ENCODE measurements at places on chromosomes 12 and 14. TPM values are rescaled to one million over a fixed set of nuclear protein-coding genes. Genes with fewer than 3 reads are reported as not detected.
A peak's percentile ranks its signal among the peaks of the same experiment; 100 is the strongest.

- no peak for ATAC-seq
These were observed 2.5 kb downstream of the LACRT start for GRCh38 chr12:54631988-54632728.

- no peak for ATAC-seq
These were observed 188.9 kb downstream of the NPAS3 start for GRCh38 chr14:33127531-33127930.

GRCh38 chr12:29053567-29053966 lies 95.5 kb upstream of the FAR2 start:
- ATAC-seq: no peak

The ADAM21 gene
- total RNA-seq: not detected

The RDH12 gene
- total RNA-seq: 0.20 TPM

- no peak for ATAC-seq
These were observed 135.2 kb downstream of the DACT1 start for GRCh38 chr14:58772794-58773620.

DNA sequence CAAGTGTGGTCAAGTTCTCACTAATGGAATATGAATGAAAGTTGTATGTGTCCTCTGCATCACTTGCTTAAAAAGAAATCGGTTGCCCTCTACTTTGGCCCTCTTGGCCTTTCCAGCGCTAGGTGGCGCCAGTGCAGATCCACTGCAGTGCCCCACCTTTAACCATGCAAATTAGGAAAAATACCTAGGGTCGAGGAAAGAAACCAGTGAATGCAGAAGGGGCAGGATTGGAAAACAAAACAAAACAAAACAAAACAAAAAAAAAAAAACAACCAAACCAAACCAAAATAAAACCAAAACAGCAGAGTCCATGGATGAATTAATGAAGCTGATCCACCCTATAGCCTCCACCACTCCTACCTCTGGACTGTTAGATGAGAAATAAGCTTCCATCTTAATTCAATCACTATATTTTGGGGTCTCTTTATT lies 12.9 kb upstream of the NEMF start:
- ATAC-seq: no peak

- ATAC-seq: no peak
These were observed 39.2 kb upstream of the BMAL2 start for GRCh38 chr12:27293463-27293862.

The SERPINA12 gene
- total RNA-seq: not detected

- no peak for ATAC-seq
These were observed 106.0 kb downstream of the HMGA2 start for GRCh38 chr12:65930114-65930828.

- ATAC-seq: no peak
These were observed 960.3 kb upstream of the TMEM132C start for GRCh38 chr12:127306604-127307215.

GRCh38 chr14:48553443-48553842 lies 878.0 kb upstream of the MDGA2 start:
- ATAC-seq: no peak

- ATAC-seq: no peak
These were observed 184.5 kb downstream of the MON2 start for GRCh38 chr12:62651138-62651537.

The GUCY2C gene
- not detected for total RNA-seq

The KRT85 gene
- total RNA-seq: not detected

DNA sequence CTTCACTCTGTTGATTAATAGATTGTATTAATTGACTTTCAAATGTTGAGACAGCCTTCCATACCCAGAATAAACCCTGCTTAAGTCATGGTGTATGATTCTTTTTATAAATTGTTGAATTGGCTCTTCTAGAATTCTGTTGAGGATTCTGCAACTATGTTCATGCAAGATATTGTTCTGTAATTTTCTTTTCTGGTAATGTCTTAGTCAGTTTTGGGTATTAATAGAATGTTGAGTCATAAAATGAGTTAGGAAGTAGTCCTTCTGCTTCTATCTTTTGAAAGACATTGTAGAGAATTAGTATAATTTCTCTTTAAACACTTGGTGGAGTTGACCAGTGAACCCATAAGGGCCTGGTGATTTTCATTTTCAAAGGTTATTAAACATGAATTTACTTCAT lies 958.9 kb downstream of the LRFN5 start:
- ATAC-seq: no peak

DNA sequence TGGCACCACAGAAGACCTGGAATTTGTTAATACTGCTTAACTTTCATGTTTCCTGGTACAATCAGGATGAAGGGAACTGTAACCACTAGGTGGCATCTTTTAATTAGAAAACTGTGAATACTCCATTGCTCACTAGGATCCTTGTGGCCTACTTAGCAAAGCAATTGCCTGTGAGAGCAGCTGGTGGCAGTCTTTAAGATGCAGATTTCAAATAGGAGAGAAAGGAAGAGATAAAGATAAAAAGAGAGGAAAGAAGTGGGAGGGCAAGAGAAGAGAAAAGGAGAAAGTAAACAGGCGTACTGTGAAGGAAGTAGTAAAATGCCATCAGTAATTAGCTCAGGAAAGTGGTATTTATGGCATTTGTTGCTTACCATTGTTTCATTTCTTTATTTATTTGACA lies 114.5 kb downstream of the RAD51B start:
- peak; percentile 84 for ATAC-seq

The TAS2R7 gene
- total RNA-seq: not detected

The TSHR gene
- total RNA-seq: not detected

GRCh38 chr12:18851271-18851670 lies 113.4 kb downstream of the CAPZA3 start:
- ATAC-seq: no peak

- ATAC-seq: no peak
These were observed 107.1 kb downstream of the SMOC1 start for GRCh38 chr14:69986336-69986735.

DNA sequence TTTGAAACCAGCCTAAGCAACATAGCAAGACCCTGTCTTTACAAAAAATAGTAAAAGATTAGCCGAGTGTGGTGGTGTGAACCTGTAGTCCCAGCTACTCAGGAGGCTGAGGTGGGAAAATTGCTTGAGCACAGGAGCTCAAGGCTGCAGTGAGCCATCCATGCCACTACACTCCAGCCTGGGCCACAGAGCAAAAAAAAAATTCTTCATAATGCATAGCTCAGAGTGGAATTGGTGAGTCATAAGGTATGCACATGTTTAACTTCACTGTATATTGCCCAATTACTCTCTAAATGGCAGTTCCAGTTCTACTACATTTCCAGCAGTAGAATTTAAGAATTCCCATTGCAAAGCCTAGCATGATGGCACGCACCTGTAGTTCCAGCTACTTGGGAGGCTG lies 26.8 kb upstream of the CLIP1 start:
- no peak for ATAC-seq

DNA sequence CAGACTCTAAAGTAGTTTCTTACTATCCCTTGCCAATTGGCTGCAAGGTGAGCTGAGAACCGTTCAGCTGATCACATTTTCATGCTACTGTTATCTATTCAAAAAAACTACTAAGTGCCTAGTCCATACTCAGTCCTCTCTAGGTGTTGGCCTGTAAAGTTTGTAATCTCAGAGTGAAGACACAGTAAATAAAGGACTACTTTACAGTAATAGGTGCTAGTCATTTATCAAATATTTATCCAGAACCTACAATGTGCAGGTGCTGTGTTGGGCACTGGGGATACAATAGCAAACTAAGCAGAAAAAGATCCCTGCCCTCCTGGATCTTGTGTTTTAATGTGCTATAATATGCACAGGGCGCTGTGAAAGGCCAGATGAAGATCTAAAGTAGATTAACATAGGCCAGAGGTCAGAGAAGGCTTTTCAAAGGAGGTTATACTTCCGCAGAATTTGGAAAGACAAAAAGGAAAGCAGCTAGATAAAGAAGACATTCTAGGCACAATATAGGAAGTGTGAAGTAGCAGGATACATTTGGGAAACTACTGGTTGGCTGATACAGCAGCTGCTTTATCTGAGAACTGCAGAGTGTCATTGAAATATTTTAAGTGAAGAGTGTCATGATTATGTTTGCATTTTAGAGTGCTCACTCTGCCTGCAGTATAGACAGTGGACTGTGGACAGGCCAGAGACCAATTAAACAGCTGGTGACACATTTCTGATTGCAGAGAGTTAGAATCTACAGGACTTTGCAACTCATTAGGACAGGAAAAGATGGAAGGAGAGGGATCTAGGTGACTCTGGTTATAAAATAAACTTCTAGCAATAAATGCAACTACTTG lies 8.0 kb upstream of the ACTR10 start:
- no peak for ATAC-seq

The CARMIL3 gene
- not detected for total RNA-seq

The PRB2 gene
- total RNA-seq: not detected

DNA sequence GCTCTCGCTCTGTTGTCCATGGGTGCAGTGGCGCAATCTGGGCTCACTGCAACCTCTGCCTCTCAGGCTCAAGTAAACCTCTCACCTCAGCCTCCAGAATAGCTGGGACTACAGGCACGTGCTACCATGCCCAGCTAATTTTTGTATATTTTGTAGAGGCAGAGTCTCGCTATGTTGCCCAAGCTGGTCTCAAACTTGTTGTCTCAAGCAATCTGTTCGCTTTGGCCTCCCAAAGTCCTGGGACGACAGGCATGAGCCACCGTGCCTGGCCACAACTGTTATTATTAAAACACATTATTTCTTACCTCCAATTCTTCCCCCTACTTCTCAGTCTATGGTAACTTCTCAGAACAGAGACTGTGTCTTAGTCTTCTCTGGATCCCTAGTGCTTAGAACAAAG lies 143.3 kb downstream of the DICER1 start:
- no peak for ATAC-seq

GRCh38 chr12:116539361-116539771 lies 19.8 kb upstream of the MAP1LC3B2 start:
- peak; percentile 25 for ATAC-seq

- ATAC-seq: peak; percentile 89
These were observed 34.0 kb downstream of the FIGNL2 start for GRCh38 chr12:51814311-51815088.

DNA sequence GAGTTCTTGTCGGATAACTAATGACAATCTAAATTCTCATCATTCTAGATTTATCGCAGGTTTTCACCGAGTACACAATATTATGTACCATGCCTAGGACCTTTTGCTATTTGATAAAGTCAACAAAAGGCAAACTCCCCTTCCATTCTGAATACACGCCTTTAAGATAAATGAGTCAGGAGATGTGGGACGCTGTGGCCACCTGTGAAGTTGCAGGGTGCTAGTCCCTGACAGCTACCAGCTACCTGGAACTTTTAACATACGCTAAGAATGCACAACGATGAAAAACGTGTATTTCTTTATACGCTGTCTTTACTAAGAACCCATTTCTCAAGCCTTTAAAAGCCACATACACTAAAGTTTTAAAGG lies 678 bp downstream of the MDM1 start:
- ATAC-seq: no peak

- ATAC-seq: no peak
These were observed 22.4 kb upstream of the GPR33 start for GRCh38 chr14:31510222-31510621.

- ATAC-seq: no peak
These were observed 1.6 kb downstream of the C12orf42 start for GRCh38 chr12:103494051-103494733.

The KRR1 gene
- total RNA-seq: 35.1 TPM

The PLEKHH1 gene
- 6.1 TPM for total RNA-seq

- peak; percentile 92 for ATAC-seq
These were observed 44.0 kb downstream of the RBMS2 start for GRCh38 chr12:56565510-56566101.

DNA sequence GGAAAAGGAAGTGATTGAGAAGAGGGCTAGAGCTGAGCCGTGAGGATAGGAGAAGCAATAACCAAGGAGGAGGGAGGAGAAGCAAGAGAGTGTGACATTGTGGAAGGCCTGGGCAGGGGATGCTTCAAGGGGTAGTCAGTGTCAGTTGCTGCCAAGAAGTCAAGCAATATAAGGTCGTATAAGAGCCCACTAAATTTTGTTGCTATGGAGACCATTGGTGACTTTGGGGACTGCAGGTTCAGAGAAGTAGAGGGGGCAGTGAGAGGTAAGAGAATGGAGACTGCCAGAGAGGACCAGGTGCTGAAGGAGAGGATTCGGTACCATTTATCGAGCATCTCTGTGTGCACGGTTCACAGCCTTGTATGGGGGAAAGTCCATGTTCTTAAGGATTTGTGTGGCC lies 3.1 kb upstream of the ATXN3 start:
- no peak for ATAC-seq

- no peak for ATAC-seq
These were observed 19.8 kb downstream of the KDM2B start for GRCh38 chr12:121561009-121561395.

DNA sequence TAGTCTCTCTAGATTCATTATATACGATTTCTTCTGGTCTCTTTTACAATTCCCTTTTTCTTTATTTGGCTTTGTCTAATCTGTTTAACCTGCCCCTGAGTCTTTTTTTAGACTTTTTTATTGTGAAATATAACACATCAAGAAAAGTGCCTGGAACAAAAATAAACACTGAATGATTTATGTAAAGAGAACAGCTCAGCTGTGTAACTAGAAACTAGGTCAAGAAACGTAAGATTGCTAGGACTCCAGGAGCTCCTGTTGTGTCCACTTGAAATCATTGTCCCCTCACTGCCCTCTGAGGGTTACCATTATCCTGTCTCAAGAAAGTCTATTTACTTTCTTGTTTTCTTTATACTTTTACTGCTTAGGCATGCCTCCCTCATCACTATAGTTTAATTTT lies 23.1 kb downstream of the EXD2 start:
- ATAC-seq: peak; percentile 84

- ATAC-seq: no peak
These were observed 4.7 kb downstream of the MDM2 start for GRCh38 chr12:68812553-68813241.

DNA sequence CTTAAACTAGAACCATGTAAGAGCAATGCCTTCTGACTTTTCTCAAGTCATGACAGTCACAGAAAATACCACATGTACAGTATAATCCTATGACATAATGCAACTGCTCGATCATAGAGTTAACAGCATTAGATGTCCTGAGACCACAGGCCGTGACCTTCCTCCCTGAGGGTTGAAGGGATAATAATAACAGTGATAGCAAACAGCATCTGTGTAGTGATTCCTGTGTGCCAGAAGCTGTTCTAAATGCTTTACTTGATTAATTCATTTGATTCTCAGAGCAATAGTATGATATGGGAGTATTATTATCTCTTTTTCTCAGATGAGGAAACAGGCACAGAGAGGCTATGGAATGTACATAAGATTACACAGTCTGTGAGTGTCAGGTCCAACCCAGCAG lies 53.2 kb downstream of the SLC35F4 start:
- ATAC-seq: no peak

The OTUB2 gene
- 0.62 TPM for total RNA-seq

The PDE3A gene
- total RNA-seq: 163 TPM

- no peak for ATAC-seq
These were observed 1.6 kb upstream of the MNAT1 start for GRCh38 chr14:60732840-60733483.

DNA sequence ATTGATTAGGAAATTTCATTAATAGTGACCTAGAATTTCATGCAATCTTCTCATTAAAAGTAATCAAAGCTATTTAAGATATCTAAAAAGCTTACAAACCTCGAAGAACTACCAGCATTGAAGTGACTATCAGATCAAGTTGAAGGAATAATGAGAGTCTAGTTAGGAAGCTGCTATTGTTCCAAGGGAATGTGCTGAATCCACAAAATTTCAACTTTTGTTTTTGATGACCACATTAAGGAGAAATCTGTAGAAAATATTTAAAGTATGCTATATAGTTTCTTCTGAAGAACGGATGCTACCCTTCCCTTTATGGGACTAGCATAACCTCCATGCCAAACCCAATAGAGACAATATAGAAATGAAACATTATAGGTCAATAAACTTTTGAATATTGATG lies 2.5 kb upstream of the CTSG start:
- no peak for ATAC-seq

All from gastroesophageal sphincter (tissue), 4 donors.